CD8-positive, alpha-beta T cell (primary cell): ENCODE measurements at places on chromosomes 2 and 18. TPM values are rescaled to one million over a fixed set of nuclear protein-coding genes. Genes with fewer than 3 reads are reported as not detected.
A peak's percentile ranks its signal among the peaks of the same experiment; 100 is the strongest.

Gene FOXD4L1
- total RNA-seq: not detected

- DNase-seq: peak; percentile 13
Observed at GRCh38 chr2:156436497-156437085, 412 bp downstream of the GPD2 start.

DNA sequence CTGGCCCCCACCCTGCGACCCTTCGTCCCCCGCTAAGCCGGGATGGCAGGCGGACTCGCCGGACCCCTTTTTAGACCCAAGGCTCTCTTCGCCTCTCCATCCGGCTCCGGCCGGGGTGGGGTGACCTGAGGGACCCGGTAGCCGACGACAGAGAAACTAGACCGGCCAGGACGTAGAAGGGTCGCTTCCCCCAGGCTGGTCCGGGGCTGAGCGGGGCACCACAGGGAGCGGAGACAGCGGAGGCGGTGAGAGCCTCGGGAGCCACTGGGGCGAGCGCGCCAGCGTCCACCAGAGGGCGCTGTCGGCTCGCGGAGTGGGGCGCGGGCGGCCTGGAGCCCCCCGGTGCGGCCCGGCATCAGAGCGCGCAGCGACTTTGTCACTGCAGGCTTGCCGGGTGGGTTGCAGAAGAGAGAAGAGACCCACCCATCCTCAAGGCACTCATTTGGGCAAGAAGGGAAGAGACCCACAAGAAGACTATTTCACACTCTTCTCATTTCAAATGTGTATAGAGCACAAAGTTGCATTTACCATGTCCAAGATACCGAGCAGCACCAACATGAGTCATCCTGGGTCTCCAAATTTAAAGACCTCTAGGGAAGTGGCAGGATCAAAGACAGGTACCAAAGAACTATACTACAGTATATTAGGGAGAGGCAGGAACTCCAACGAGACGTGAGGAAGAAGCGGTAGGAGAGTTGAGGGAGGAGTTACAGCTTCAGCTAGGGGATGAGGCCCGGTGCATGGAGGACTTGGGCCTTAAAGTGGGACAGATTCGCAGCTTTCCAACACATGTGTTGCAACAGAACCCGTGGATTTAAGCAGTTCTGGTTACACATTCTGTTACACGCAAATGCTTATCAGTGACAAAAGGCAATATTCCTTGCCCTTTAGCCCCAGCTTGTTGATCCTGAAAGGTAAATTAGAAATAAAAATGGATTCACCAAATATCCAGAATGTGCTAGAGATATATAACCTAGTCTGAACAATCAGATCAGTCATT is 7.6 kb upstream of the PRKCE start:
- DNase-seq: peak; percentile 71

DNA sequence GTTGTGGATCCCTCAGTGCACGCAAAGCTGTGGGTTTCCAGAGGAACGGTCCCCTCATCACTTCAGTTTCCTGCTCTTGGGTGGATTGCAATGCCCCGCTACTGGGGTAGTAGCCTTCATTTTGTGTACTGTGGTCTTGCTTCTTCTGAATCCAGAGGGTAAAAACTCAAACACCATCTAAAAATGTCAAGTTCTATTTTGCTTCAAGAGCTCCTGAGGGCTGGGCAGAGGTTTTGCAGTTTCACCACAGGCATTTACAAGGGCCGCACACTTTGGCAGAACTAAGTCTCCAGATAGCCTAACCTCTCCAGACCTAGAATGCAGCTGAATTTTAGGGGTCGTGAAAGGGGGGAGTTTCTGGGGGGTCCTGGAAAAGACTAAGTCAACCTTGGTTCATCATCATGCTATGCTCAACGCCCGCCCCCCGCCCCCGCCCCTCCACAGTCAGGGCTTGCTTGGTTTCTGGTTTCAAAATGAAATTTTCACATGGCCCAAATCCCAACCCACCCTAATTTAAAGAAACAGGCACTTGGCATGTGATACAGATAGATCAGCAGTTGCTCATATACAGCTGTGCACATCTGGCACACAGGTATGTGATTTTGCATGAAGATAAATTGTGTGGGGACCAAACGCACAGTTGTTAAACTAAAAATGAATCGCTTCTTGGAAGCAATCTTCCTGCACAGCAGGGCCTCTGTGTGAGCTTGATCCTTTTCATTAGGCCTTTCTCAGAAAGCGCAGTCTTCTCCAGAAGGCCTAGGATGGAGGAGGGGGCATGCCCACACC is 329.6 kb downstream of the OSR1 start:
- DNase-seq: no peak
